ENCODE measurements at places on chromosomes 7 and 10. TPM values are rescaled to one million over a fixed set of nuclear protein-coding genes. Genes with fewer than 3 reads are reported as not detected.

GRCh38 chr7:126026421-126027088 is 1096.9 kb upstream of the POT1 start:
- no peak overlapping the region for H3K27ac ChIP-seq
- no peaks in the 10 kb centered on the region for H3K4me1 ChIP-seq
- no peak overlapping the region for H3K4me3 ChIP-seq
- DNase-seq = no peak
- H3K27me3 ChIP-seq = no peaks in the 10 kb centered on the region

DNA sequence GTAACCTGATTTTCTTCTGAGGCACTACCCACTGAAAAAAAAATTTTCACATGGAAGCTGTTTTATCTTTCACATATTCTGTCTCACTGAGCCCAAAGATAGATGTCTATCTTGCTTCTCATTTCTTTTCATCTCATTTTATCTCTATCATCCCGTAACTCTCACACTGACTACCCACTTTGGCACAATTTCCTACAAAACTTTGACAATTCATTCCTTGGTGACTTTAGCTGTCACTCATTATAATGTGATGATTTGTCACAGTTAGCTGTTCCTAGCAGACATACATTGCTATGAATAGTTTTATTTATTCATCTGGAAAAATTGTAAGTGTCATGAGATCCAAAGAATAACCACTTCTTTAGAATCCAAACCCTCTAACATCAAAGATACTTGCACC is 589.9 kb upstream of the TEX47 start:
- DNase-seq = no peak
- no peaks in the 10 kb centered on the region for H3K27me3 ChIP-seq
- H3K4me1 ChIP-seq = no peaks in the 10 kb centered on the region

- peak; percentile 44 for DNase-seq
- peaks cover 17% of the 10 kb centered on the region for H3K4me1 ChIP-seq
- no peaks in the 10 kb centered on the region for H3K27me3 ChIP-seq
- peak overlapping the region; percentile 61 for H3K4me3 ChIP-seq
- peak overlapping the region; percentile 99 for H3K27ac ChIP-seq
Observed at GRCh38 chr10:3786295-3787015, 1.4 kb upstream of the KLF6 start.

- DNase-seq = no peak
- H3K27me3 ChIP-seq = peaks cover 14% of the 10 kb centered on the region
- no peaks in the 10 kb centered on the region for H3K4me1 ChIP-seq
Observed at GRCh38 chr7:129557686-129558481, 53.6 kb upstream of the NRF1 start.

- no peaks in the 10 kb centered on the region for H3K27me3 ChIP-seq
- H3K4me3 ChIP-seq = no peak overlapping the region
- H3K36me3 ChIP-seq = no peaks in the 10 kb centered on the region
- DNase-seq = no peak
- H3K27ac ChIP-seq = no peak overlapping the region
Observed at GRCh38 chr7:93463764-93464163, 110.8 kb downstream of the CALCR start.

- peaks cover 24% of the 10 kb centered on the region for H3K36me3 ChIP-seq
- H3K27ac ChIP-seq = peak overlapping the region; percentile 99
- H3K4me3 ChIP-seq = peak overlapping the region; percentile 43
- no peaks in the 10 kb centered on the region for H3K27me3 ChIP-seq
Observed at GRCh38 chr10:93468461-93469213, 13.5 kb downstream of the MYOF start.

DNA sequence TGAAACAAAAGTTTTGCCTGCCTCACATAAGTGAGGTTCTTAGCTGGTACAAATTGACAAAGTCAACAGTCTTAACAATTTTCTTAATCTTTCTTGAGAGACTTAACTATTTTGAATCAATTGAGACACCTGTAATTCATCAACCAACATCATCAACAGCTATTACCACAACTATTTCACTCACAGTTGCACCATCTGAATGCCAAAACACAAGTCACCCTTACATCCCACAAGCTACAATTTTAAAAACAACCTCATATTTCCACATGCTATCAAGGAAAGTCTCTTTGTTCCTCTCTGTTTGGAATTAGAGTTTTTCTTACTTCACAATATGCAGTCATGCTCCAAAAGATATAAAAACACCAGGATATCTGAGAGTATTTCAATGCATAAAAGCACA is 4.9 kb downstream of the SMURF1 start:
- no peaks in the 10 kb centered on the region for H3K27me3 ChIP-seq
- no peaks in the 10 kb centered on the region for H3K36me3 ChIP-seq
- H3K4me3 ChIP-seq = no peak overlapping the region
- DNase-seq = peak; percentile 65
- no peak overlapping the region for H3K27ac ChIP-seq

DNA sequence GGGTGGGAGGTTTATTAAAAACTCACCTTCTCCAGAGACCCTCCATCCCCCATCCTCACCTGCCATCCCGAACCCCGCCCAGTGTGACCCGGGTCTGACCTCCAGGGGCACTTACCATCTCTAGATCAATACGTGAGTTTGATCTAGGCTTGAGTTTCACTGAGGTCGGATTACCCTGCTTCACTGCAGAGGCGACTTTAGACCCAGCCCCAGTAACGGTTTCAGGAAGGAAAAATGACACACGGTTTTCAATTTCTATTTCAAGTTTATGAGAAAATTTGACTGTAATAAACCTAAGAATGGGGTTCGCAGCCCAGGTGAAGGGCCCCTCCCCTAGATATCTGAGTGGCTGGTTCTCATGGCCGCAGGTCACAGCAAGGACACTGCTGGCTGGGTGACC is 33.1 kb downstream of the RCC1L start:
- H3K27ac ChIP-seq = no peak overlapping the region
- no peak for DNase-seq
- no peaks in the 10 kb centered on the region for H3K27me3 ChIP-seq
- H3K4me3 ChIP-seq = no peak overlapping the region
- peaks cover 8% of the 10 kb centered on the region for H3K4me1 ChIP-seq
- H3K36me3 ChIP-seq = peaks cover 4% of the 10 kb centered on the region

- DNase-seq = peak; percentile 27
- H3K27ac ChIP-seq = no peak overlapping the region
- H3K4me1 ChIP-seq = peaks cover 2% of the 10 kb centered on the region
Observed at GRCh38 chr7:66187905-66188304, 17.2 kb upstream of the TPST1 start.

GRCh38 chr7:31192986-31193385 is 140.9 kb downstream of the ADCYAP1R1 start:
- H3K4me1 ChIP-seq = peaks cover 3% of the 10 kb centered on the region
- DNase-seq = peak; percentile 14
- H3K4me3 ChIP-seq = no peak overlapping the region

GRCh38 chr7:138285129-138285528 is 174.9 kb upstream of the TRIM24 start:
- no peak overlapping the region for H3K27ac ChIP-seq
- H3K4me3 ChIP-seq = no peak overlapping the region

- DNase-seq = no peak
- no peak overlapping the region for H3K4me3 ChIP-seq
- H3K27me3 ChIP-seq = no peaks in the 10 kb centered on the region
- H3K27ac ChIP-seq = no peak overlapping the region
- H3K36me3 ChIP-seq = no peaks in the 10 kb centered on the region
- no peaks in the 10 kb centered on the region for H3K4me1 ChIP-seq
Observed at GRCh38 chr7:110870926-110871325, 220.0 kb upstream of the LRRN3 start.

- H3K4me1 ChIP-seq = peaks cover 16% of the 10 kb centered on the region
- H3K27ac ChIP-seq = no peak overlapping the region
- DNase-seq = no peak
- peaks cover 1% of the 10 kb centered on the region for H3K36me3 ChIP-seq
Observed at GRCh38 chr7:5678295-5679047, 103.0 kb downstream of the RNF216 start.

DNA sequence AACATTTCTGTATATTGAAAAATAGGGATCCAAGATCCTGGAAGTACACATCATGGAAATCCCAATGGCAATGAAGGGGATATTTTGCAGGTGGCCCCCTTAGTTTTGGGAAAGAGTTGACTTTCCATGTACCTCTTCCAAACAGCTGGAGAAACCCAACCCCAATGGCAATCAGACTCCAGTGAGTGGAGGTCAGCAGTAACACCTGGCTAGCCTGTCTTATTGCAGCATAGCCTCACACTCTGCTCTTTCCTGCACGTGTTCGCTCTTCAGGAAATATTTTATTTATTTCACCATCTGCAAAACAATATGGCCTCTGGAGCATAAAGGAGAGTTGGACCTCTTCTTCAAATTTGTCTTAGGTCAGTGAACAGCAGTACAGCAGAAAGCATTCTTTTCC is 340.0 kb upstream of the NRP1 start:
- no peak overlapping the region for H3K27ac ChIP-seq
- peaks cover 6% of the 10 kb centered on the region for H3K4me1 ChIP-seq
- DNase-seq = no peak
- H3K4me3 ChIP-seq = no peak overlapping the region
- H3K27me3 ChIP-seq = no peaks in the 10 kb centered on the region
- no peaks in the 10 kb centered on the region for H3K36me3 ChIP-seq

DNA sequence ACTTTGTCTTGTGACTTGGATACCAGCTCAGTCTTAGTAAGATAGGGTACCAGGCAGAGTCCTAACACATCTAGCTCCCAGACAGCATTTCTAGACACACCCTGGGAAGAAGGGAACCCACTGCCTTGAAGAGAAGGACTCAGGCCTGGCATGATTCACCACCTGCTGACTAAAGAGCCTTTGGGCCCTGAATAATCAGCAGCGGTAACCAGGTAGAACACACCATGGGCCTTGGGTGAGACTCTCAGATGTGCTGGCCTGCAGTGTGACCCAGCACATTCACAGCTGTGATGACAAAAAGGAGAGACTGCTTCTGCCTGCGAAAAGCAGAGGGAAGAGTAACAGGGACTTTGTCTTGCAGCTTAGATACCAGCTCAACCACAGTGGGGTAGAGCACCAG is 10.4 kb upstream of the TNKS2 start:
- no peak overlapping the region for H3K27ac ChIP-seq
- no peaks in the 10 kb centered on the region for H3K36me3 ChIP-seq
- H3K4me1 ChIP-seq = no peaks in the 10 kb centered on the region
- DNase-seq = no peak
- no peak overlapping the region for H3K4me3 ChIP-seq

DNA sequence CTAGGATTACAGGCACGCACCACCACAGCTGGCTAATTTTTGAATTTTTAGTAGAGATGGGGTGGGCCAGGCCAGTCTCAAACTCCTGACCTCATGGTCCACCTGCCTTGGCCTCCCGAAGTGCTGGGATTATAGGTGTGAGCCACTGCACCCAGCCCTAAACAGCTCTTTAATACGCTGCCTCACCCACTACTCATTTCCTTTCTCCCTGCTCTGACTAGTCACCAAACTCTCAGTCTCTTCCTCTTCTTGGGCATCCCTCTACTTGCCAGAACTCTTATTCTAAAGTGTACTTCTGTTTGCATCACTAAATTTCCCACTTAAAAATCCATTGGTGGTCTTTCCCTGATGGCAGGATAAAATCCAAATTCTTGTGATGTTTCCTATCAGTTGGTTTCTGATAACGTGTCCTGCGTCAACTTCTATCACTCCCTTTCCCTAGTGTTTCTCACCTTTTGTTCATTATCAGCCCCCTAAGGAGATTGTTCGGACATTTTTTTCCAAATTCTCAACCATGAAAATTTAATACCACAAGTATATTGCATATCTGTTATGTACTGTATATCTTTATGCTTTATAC is 124.7 kb downstream of the CUBN start:
- no peaks in the 10 kb centered on the region for H3K36me3 ChIP-seq
- DNase-seq = no peak
- no peak overlapping the region for H3K4me3 ChIP-seq
- no peaks in the 10 kb centered on the region for H3K27me3 ChIP-seq
- no peak overlapping the region for H3K27ac ChIP-seq

DNA sequence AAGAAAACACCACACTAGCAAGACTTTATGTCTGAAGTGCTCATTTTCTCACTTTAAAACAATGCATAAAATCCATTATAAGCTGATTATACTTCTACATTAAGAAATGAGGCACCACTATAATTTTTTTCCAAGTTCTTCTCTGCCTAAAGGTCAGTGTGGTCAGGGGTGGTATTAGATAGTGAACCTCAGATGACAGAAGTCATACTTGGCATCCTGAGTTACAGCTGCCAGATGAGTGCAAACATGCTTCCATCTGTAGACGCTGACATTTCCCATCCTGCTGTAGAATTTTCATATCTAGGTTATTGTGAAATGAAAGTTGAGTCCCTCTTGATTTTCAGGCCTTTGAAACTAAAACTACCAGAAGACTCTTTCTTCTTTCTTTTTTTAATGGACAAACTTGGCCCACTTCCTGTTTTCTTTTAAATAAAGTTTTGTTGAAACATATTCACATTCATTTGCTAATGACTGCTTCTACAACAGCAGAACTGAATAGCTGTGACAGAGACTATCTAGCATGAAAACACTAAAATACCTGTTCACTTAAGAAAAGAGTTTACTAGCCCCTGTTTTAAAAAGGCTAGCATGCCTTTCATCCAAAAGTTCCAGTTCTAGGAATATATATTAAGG is 900.8 kb downstream of the XPNPEP1 start:
- no peaks in the 10 kb centered on the region for H3K27me3 ChIP-seq
- H3K4me3 ChIP-seq = no peak overlapping the region
- no peak overlapping the region for H3K27ac ChIP-seq
- H3K4me1 ChIP-seq = no peaks in the 10 kb centered on the region
- DNase-seq = no peak

The CPXM2 gene
- 5.5 TPM for total RNA-seq

The RHOBTB1 gene
- 46.5 TPM for total RNA-seq

The BTBD16 gene
- total RNA-seq = not detected

The CRYGN gene
- not detected for total RNA-seq

The RARRES2 gene
- total RNA-seq = 19.4 TPM
